ENCODE measurements at places on chromosomes 5 and 9.

DNA sequence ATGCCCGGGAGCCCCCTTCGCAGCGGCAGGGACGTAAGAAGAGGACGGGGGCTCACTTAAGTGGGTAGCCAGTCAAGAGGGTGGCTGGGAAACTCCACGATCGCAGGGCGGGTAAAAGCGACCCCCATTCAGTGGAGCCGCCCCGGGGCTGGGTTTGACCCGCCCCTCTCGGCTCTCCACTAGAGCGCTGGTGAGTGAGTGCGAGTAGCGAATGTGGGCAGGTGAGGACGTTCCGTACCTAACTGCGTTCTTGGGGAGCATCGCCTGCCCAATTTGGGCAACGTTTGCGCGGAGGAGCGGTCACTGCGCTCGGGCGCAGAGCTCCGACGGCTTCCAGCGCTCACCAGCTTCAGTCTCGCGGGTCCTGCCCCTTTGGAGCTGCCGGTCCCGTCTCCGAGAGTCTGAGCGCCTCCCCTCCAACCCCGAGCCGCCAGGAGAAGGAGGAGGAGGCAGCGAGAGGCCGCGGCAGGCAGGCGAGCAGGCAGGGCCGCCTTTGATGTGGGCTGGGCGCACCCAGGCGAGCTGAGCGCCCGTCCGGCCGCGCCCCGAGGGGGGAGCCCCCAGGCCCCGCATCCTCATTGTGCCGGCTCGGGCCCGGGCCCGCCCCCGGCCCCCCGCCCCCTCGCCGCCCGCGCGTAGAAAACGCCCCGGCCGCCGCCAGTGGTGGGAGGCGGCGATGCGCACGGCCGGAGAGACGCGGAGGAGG, at the start of gene FGF18:
Gene FGF18 (plus strand): TSS at position 666 of the 706 bp plus-strand sequence. CDS start 553 bp downstream, outside the sequence.
- DNase-seq, result no peak

- no peak for DNase-seq
Measured at GRCh38 chr5:92504346-92504745, 1076.7 kb downstream of the NR2F1-AS1 start.

GRCh38 chr5:41708604-41708940, 161.7 kb downstream of the OXCT1 start:
- no peak for DNase-seq

GRCh38 chr9:9352877-9353481, 1259.8 kb downstream of the PTPRD start:
- DNase-seq, result no peak

DNA sequence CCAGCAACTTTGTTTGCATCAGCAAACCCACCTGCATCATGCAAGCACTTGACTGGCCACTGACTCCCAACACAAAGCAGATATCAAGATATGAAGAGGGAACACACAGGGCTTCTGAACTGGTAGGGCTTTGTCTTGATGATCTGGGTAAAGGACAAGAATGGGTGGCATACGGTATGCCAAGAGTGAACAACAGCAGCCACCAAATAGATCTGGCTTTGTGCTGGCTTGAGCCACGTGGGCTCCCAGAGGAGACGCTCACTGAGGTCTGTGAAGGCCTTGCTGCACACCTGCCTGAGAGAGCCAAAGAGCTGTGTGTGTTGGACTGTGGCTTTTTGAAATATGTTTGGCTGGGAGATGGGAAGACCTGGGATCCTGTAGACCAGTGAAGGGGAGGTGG, 43.5 kb downstream of the FGF1 start:
- DNase-seq, result no peak

- no peak for DNase-seq
Measured at GRCh38 chr9:114811966-114812636, 6.3 kb upstream of the TNFSF15 start.

DNA sequence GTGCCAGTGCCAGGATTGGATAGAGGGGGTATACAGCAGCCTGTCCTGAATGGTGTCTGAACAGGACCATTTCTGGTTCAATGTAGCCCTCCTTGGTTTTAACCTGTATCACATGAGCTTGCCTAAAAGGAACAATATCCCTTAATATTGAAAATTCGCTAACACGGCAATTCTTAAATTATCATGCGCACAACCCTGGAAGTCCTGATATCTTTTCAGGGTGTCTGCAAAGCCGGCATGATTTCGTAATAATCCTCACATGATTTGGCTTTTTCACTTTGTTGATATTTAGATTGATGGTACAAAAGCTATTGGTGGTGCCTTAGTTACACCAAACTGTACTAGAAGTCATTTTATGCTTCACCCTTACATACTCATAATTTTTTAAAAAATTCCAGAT, 53.2 kb downstream of the PCSK1 start:
- DNase-seq, result no peak

GRCh38 chr5:9362600-9362999, 183.3 kb downstream of the SEMA5A start:
- DNase-seq, result no peak

GRCh38 chr5:132086277-132086794, 12.7 kb downstream of the CSF2 start:
- no peak for DNase-seq

DNA sequence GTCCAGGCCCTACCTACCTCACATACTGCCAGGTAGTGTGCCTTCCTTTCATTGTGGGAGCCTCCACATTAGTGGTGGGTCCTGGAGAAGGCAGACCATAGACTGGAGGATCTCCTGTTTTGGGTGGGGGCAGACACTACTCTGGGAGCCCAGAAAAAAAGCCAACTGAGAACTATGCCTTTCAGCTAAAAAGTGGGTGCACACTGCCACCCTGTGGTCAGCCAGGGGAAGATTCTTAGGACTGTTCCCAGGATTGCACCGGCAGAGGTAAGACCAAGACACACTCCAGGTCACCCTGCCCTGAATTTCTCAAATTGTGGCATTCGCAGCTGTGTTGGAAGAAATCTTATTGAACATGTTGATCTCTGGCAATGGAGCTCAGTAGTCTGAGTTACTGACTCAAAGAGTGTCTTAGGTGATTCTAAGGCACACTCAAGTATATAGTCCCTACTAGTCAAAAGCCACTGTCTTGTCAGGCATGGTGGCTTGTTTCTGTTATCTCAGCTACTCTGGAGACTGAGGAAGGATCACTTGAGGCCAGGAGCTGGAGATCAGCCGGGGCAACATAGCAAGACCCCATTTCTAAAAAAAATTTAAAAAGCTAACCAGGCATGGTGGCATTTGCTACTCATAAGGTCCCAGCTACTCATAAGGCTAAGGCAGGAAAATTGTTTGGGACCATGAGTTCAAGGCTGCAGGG, 3.6 kb downstream of the SIGMAR1 start:
- peak; percentile 51 for DNase-seq

Measured in stimulated activated CD8-positive, alpha-beta memory T cell treated with anti-CD3 and anti-CD28 coated beads, Interleukin-4, amount 100 ng/mL, for 4 hours (primary cell).